ENCODE measurements at places on chromosomes 5 and 9.

GRCh38 chr5:147344861-147345260, 110.0 kb downstream of the STK32A start:
- DNase-seq, result no peak

DNA sequence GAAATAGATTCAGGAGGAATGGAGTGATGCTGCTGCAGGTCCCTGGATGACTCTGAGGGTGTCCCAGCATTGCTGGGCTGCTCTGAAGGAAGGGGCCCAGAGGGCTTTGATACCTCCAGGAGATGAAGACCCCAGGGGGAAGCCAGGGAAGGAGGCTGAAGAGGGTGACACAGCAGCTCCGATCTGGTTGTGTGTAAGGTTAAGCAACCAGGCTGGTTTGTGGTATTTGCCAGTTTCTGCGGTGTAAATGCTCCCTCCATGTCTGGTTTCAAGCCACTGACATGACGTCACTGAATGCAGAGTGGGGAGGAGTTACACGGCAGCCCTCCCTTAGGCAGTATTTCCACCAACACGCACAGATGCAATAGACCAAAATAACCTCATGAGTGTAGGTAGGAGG, 40.0 kb upstream of the ORM1 start:
- DNase-seq, result peak; percentile 95

DNA sequence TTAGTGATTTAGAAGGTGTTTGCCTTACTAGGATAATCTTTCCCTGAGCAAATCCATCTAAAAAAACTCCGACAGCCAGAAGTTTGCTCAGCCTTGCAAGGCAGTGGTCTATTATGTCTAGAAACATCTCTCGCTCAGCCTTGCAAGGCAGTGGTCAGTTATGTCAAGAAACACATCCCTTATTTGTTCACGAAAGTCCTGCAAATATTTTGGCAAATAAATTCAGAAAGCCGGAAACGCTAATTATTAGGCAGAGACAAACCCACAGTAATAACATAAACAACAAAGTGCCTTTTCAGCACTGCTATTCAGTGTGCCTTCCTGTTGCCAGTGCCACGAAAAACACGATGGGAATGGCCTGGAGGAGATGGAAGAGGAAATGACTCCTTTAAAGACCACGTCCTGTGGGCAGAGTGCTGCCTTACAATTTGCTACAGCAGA, 184.5 kb downstream of the GNAQ start:
- no peak for DNase-seq

DNA sequence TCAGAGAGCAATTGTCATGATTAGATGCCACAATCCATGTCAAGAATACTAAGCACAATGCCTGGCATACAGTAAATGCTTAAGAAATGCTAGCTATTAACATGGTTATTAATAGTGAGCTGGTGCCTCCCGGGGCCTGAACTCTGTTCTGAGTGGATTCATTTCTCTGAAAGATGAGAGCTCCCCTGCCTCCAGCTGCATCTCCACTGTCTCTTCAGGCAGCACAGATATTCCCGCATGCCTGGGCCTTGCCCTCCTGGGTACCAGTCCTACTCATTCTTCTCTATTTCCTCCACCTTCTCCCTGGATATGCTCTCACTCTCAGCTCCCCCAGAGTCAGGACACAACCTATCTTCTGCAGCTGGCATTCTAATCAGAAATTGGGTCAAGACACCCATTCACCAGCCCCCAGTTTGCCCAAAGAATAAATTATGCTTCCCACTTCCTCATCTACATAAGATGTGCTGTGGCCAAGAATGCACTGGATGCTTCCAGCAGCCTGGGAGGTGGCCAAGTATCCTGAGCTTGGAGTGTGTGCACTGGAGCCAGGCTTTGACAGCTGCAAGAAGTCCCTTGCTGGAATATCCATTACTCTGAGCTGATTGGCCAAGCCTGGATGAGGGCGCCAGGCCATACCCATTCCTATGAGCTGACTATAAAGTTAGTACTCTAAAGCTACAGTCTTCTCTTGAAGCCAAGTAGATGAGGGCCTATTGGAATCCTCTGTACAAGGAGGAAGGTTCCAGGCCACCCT, 669.0 kb downstream of the ACTL7B start:
- DNase-seq, result peak; percentile 81

GRCh38 chr5:35228310-35228709, 2.0 kb downstream of the PRLR start:
- no peak for DNase-seq
